ENCODE measurements at places on chromosomes 3 and 15. TPM values are rescaled to one million over a fixed set of nuclear protein-coding genes. Genes with fewer than 3 reads are reported as not detected.

Gene SIDT1
- 2.6 TPM for polyA plus RNA-seq

Gene PSTPIP1
- 2.7 TPM for polyA plus RNA-seq

Gene HAPLN3
- polyA plus RNA-seq: 9.4 TPM

Gene PRTG
- polyA plus RNA-seq: 3.2 TPM

Gene ZNF621
- polyA plus RNA-seq: 12.1 TPM

DNA sequence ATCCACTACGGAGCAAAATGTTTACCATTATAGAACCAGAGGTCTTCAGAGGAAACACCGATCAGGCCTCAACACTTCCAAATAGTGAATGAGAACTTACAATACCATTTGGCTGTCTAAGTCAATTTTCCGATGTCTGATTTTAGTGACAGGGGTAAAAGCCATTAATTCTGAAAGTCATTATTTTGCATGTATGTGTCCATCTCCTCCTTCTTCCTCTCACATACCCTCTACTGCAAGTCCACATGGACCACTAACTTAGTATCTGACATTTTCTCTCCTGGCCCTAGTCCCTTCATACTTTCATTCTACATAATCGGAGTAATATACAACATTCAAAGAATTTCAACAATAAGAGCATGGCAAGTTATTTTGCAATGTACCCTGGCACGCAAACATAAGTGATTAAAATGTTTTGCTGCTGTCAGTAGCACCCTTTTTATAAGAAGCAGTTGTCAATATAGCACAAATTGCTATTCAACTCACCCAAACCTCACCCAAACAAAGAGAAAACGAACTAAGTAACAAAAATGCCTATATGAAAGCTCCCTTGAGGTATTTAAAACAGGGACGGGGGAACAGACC, 1.9 kb downstream of the TOP2B start:
- no peak for DNase-seq

GRCh38 chr3:183493296-183494045, 62.0 kb downstream of the KLHL6 start:
- DNase-seq: no peak

DNA sequence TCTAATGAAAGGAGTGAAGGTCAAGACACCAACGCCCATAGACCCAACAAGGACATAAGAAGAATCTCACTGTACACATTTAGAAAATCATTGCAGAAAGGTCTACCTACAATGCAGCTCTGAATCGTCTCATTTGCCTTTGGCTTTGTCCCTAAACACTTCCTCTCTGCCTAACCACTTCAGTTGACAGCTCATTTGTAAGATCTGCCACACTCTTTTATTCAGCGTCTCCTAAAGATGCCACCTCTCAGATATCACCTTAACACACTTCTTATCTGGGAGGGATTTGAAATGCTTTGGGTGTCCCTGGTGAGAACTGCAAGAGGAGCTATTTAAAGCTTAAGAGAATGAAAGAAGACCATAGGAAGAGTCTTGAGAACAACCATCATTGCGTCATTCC, 38.7 kb downstream of the RAB27A start:
- DNase-seq: no peak

- no peak for DNase-seq
Measured at GRCh38 chr15:99965376-99965775, 232.1 kb upstream of the LYSMD4 start.

- no peak for DNase-seq
Measured at GRCh38 chr3:44942202-44942921, 33.6 kb downstream of the ZDHHC3 start.

Measured in forelimb muscle (tissue), 1 donor.